Nephron progenitor cell (in vitro differentiated cells): ENCODE measurements at places on chromosomes 2 and 18.

GRCh38 chr18:286515-287310 is 18.9 kb upstream of the THOC1 start:
- DNase-seq, result no peak

DNA sequence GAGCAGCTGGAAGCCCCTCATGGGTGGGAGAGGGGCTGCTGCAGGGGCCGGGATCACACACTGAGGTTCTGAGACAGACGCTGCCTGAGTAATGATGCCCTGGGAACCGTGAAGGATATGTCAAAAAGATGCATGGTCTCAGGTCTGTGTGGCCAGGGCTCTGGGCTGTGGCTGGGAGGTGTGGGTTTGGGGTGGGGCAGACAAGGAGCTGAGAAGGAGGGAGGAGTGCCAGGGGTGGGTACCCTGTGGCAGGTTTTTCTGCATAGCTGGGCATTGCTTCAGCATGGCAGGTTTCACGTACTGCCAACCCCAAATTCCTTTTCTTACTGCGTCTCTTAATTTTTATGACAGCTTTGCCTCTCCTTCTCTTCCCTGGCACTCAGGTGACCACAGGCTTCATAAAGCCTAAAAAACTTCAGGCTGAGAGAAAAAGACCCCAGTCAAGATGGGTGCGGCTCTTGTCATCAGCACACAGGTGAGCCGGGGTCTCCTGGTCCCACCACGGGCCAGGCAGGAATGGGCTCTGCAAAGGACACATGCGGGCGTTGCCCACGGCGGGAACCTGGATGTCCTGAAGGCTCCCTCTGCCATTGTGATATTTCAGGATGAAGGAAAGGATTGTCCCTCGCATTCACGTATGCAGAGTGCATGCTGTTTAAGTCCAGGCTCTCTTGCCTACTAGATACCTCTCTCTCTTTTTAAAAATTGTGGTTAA is 18.0 kb downstream of the MALL start:
- DNase-seq, result no peak

- DNase-seq, result no peak
Measured at GRCh38 chr18:48752478-48752877, 198.3 kb downstream of the SMAD7 start.

- DNase-seq, result no peak
Measured at GRCh38 chr18:47680488-47680887, 250.0 kb downstream of the SMAD2 start.

DNA sequence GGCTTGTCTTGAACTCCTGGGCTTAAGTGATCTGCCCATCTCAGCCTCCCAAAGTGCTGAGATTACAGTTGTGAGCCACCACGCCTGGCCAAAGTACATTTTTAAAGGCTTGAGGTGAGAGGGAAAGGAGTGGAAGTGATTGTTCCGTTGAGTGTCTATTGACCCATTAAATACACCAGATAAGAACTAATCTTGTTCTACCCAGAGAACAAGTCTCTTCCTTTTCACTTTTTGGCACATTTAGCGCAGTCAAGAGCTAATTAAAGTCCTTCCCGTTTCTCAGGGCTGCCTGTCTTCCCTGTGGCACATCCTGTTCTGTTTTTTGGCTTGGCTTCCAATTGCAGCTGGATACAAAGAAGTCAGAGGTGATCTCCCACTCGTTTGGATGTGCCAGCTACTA is 172.3 kb downstream of the ALPK2 start:
- no peak for DNase-seq

DNA sequence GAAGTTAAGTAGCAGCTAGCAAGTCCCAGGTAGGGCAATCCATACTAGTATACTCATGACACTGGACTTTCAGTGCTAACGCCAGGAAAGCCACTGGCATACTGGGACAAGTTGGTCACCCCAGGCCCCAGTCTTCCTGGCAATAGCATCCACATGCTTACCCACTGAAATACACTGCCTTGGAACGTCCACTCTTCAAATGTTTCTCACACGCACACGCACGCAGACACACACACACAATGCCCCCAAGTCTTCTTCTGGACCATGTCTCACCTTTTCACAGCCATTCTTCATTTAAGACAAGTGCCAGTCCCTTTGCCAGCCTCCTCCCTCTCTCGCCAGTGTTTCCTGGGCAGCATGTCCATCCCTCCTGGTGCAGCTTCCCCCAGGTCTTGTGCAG is 8.7 kb upstream of the TEX261 start:
- no peak for DNase-seq

DNA sequence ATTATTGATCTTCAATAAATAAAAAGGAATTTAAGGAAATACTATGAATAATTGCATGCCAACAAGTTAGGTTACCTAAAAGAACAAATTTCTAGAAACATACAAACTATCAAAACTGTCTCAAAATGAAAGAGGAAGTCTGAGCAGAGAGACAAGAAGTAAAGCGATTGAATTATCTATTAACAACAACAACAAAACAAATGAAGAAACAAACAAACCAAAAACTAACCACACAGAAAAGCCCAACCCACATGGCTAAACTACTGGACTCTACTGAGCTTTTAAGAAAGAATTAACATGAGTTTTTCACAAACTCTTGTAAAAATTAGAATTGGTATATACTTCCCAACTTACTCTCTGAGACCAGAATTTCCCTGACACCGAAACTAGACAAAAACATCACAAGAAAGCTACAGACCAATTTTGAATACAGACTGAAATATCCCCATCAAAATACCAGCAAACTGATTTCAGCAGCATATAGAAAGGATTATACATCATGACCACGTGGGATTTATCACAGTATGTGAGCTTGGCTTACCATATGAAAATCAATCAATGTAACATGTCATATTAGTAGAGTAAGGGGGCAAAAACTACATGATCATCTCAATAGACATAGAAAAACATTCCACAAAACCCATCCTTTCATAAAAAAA is 16.6 kb upstream of the GALNT1 start:
- no peak for DNase-seq

DNA sequence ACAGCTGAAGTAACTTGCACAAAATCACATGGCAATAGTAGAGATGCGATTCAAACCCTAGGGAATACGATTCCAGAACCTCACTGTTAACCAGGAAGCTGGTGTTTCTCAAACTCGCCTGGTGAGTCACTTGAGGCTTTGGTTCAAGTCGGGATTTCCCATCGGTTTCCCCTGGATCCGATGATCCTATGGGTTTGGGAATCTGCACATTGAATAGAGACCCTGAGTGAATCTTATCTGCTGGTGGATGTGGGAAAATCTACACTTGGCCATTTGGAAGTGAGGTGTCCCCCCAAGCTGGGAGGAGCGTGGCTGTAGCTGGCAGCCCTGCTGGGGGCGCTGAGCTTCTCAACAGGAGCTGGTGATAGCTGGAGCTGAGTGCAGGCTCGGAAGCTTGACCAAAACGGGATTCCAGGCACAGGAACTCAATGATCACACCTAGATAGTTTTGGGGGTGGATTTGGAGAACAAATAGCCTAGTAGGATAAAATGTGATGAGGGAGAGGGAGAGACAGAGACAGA is 135.4 kb downstream of the PRKCE start:
- DNase-seq, result no peak

GRCh38 chr2:12702168-12703121 is 14.3 kb upstream of the TRIB2 start:
- DNase-seq, result no peak

DNA sequence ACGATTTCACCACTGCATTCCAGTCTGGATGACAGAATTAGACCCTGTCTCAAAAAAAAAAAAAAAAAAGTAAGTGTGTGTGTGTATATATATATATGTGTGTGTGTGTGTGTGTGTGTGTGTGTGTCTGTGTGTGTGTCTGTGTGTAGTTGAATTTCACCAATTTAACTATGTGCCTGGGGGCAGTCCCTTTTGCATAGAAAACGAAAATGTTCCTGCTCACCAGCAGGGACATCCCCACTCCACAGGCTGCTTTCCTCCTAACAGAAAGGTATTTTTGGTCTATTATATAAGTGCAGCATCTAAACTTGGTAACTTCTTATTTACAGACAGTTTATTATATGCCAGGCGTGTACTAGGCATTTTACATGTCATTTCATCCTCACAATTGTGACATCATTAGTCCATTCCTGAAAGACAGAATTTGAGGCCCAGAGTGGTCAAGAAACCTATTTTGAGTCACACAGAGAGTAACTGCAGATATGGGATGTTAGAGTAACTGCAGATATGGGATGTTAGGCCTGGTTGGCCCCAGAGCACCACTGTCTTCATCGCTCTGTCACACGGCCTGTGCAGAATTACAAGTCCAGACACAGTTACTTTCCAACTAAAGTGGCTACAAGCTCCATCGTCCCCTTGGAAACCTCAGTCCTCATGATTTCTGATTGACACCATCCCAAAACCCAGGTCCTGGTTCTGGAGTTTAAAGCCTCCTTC is 9.3 kb upstream of the TTL start:
- DNase-seq, result no peak

- DNase-seq, result no peak
Measured at GRCh38 chr2:116511426-116511825, 1303.1 kb upstream of the DDX18 start.

- DNase-seq, result no peak
Measured at GRCh38 chr2:151037434-151037833, 224.2 kb downstream of the RBM43 start.

- DNase-seq, result no peak
Measured at GRCh38 chr2:158755310-158756087, 39.6 kb upstream of the DAPL1 start.

DNA sequence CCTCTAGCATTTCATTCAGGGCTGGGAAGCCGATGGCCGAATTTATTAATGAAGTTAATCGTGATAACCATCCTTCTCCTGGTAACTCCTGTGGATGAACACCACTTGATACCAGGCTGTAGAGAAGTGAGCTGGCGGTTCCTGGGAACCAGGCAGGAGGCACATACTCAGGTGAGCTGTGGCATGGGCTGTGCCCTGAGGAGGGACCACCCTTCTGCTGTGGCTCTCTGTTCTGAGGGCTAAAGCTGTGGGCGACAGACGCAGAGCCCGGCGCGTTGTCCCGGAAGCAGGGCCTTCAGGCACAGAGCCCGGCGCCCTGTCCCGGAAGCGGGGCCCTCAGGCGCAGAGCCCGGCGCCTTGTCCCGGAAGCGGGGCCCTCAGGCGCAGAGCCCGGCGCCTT is 462.3 kb upstream of the SALL3 start:
- no peak for DNase-seq

GRCh38 chr2:49241991-49242390 is 87.7 kb upstream of the FSHR start:
- DNase-seq, result no peak

- no peak for DNase-seq
Measured at GRCh38 chr2:88248280-88248828, 78.2 kb downstream of the THNSL2 start.

GRCh38 chr18:55003695-55004094 is 44.4 kb upstream of the CCDC68 start:
- no peak for DNase-seq

GRCh38 chr2:101580528-101580927 is 105.6 kb upstream of the RFX8 start:
- DNase-seq, result no peak

GRCh38 chr18:77153404-77153803 is 20.8 kb upstream of the MBP start:
- no peak for DNase-seq
